ENCODE measurements at places on chromosomes 5 and 9.

DNA sequence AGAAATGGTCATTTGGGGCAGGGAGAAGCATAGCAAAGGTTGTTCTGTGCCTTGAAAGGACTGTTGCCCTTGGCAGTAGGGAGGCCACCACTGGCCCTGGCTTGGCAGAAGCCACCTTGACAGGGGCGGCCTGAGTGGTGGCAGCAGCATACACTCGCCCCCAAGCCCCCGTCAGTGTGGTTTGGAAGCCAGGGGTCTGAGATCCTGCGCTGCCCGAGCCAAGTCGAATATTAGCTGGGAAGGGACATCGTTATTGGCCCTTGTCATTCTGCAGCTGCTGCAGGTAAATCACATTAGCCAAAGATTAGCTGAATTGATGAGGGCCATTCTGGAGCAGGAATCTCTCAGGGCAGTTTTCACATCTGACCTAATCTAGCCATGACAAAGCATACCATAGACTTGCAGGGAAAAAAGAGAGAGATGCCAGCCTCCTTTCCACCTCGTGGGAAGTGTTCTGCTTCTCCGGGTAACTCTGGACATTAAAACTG lies 9.0 kb downstream of the OLFM1 start:
- no peak for DNase-seq

DNA sequence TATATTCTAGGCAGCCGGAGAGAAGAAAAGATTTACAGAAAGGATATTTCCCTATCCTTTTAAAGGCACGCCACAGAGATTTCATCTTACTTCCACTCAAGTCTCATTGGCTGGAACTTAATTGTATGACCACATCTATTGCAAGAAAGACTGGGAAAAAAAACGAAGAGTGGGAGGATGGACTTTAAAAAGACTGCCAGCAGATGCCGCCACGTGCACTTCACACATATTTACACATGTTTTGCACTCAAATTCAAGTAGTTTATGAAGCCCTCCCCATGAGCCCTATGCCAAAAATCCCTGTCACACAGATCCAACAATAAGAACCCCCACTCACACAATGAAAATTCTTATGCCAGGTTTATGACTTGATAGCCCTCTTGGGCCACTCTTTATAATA lies 138.5 kb upstream of the TYRP1 start:
- peak; percentile 11 for DNase-seq

- no peak for DNase-seq
Measured at GRCh38 chr5:92977846-92978540, 603.0 kb downstream of the NR2F1-AS1 start.

DNA sequence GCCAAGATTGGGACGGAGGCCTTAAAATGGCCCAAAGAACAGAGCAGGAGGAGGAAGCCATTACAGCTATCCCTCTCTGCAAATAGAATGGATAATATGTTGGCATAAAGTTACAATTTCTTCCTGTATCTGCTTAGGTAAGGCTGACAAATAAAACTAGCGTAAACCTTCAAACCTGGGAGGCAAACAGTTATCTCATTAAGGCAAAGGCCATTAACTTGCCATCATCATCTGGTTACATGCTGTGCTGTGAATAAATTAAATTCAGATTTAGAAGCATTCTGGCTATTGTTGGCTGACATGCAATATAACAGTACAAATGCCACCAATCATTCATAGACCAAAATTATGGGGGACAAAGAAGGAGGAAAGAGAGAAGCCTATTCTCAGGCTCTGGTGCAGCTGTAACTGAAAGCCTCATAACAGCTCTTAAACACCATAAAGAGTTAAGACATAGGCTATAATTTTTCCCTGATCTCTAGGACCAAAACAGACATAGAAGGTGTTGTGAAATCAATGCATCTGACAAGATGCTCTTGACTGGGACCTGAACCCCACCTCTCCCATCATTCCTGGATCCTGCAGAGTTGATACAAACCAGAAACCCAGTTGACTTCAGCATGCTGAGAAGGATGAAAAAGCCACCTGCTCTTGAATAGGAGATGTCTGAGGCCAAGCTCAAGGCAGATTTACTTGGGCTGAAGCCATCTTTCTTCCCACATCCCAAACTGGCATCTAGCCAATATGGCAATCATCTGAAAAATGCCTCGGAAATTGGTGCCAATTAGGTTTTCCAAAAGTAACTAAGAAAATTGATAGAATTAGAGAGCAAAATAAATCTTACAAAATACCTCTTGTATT lies 62.5 kb downstream of the PLCXD3 start:
- DNase-seq: no peak

GRCh38 chr9:92066168-92066567 lies 49.0 kb downstream of the SPTLC1 start:
- no peak for DNase-seq

GRCh38 chr5:91472631-91473030 lies 89.5 kb upstream of the ARRDC3 start:
- no peak for DNase-seq

- DNase-seq: no peak
Measured at GRCh38 chr9:137168573-137168903, 1.3 kb downstream of the LRRC26 start.

- DNase-seq: no peak
Measured at GRCh38 chr5:4873652-4874051, 266.5 kb upstream of the ADAMTS16 start.

GRCh38 chr5:119264186-119264585 lies 91.6 kb upstream of the TNFAIP8 start:
- DNase-seq: peak; percentile 51

- DNase-seq: peak; percentile 31
Measured at GRCh38 chr9:130143958-130144366, 28.2 kb upstream of the NCS1 start.

DNA sequence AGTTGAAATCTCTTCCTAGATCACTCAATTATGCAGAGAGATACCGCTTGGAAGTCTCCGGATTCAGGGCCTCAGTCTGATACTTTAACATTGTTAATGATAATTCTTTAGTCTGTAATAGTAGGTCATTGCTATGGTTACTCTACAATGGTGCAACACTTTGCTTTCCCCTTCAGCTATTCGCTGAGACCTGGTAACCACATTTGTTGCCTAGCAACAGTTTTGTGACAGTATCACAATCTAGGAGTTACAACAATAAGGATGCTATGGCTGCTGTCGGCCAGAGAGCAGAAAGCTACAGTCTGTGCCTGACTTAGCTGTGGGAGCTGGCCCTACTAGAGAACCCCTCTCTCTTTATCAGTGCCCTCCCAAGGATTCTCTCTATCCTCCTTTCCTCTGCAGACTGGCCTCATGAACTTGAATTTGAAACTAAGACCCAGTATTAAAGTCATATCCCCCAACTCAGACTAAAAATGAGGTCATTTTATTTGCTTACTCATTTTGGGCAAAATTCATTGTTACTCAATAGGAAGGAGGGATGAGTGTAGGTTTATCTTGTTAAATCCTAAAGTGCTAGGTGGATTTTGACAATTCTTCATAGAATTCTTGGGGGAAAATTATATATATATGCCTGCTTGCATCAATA lies 39.3 kb downstream of the NR2F1 start:
- DNase-seq: peak; percentile 38

- peak; percentile 19 for DNase-seq
Measured at GRCh38 chr5:87541033-87541432, 128.3 kb upstream of the CCNH start.

DNA sequence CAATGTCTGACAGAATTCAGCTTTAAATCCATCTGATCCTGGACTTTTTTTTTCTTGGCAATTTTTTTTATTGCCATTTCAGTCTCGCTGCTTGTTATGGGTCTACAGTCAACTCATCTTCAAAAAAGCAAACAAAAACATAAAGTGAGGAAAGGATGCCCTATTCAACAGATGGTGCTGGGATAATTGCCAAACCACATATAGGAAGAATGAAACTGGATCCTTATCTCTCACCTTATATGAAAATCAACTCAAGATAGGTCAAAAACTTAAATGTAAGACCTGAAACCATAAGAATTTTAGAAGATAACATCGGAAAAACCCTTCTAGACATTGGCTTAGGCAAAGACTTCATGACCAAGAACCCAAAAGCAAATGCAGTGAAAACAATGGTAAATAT lies 389.1 kb upstream of the ST8SIA4 start:
- no peak for DNase-seq

GRCh38 chr5:130710596-130710995 lies 454.5 kb downstream of the HINT1 start:
- DNase-seq: peak; percentile 74

DNA sequence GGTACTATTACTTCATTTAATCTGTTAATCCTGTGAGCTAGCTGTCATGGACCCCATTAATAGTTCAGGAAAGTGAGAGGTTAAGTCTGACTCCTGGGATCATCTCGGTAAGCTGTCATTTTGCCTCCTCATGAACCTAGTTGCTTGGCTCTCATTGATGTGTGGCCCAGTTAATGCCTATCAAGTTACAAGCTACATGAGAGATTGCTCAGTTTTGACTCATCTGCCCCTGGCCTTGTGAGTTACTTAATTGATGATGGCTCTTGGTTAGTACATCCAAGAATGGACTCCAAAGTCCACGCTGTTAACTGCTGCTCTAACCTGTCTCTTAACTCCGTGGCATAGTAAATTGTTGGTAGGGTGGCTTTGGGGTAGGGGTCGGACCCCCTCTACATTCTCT lies 23.9 kb downstream of the LARP1 start:
- DNase-seq: peak; percentile 82

DNA sequence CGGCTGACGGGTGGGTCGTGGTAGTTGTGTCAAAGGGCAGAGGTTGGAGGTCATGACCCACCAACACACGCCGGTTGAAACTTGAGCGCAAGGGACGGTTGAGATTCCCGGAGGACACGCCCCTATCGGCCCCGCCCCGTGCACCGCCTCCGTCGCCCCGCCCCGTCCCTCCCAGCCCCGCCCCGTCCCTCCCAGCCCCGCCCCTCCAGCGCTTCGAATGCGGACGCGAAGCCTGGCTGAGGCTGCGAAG lies 226 bp upstream of the RANBP17 start:
- DNase-seq: no peak

DNA sequence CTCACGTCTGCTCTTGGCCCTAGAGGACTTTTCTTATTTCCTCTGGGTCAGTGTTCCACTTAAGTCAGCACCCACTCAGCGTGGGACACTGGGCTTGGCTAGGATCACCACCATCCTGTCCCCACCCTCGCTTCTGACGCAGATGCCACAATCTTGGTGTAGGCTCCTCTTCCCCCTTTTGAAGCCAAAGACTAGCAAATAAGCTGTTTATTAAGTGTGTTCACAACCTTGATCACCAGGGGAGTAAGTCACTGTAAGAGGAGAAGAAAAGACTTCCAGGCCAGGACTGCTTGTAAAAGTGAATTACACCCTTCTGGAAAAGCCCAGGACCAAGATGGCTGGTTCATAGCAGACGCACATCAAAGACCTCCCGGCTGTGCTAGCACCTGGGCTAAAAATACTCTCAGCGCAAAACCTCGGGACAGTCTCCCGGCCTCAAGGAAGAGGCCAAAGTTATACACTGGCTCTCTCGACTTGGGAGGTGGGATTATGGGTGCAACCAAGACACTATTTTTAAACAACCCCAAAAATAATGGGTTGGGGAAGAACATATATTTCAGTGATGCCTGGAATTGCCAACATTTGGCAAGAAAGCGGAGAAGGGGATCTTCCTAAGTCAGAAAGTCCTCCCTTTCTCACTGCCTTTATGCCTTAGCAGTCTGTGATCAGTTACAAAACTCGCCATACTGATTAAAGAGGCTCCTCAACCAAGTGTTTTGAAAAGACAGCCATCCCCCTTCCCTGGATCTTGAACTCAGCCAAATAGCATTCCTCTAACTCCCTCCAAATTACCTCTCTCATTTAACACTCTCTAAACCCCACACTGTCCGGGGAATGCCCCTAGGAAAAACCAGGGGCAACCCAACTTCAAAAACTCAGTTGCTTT lies 69.4 kb downstream of the RAPGEF1 start:
- no peak for DNase-seq

DNA sequence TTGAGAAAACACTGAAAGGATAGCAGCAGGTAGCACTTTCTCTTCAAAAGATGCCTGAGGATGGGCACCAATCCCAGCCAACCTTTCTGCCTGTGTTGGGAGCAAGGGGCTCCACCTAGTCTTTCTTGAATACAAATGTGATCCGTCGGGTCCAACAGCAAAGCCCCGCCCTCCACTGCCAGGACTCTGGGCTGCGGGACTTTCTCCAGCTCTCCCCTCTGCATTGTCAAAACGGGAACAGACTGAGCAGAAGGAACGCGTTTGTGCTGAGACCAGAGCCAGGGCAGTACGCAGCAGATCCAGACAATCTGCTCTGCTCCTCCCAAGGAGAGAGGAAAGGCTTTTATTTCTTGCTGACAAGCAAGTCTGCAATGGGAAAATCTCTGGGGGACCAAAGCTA lies 139.7 kb downstream of the SEC61B start:
- no peak for DNase-seq

DNA sequence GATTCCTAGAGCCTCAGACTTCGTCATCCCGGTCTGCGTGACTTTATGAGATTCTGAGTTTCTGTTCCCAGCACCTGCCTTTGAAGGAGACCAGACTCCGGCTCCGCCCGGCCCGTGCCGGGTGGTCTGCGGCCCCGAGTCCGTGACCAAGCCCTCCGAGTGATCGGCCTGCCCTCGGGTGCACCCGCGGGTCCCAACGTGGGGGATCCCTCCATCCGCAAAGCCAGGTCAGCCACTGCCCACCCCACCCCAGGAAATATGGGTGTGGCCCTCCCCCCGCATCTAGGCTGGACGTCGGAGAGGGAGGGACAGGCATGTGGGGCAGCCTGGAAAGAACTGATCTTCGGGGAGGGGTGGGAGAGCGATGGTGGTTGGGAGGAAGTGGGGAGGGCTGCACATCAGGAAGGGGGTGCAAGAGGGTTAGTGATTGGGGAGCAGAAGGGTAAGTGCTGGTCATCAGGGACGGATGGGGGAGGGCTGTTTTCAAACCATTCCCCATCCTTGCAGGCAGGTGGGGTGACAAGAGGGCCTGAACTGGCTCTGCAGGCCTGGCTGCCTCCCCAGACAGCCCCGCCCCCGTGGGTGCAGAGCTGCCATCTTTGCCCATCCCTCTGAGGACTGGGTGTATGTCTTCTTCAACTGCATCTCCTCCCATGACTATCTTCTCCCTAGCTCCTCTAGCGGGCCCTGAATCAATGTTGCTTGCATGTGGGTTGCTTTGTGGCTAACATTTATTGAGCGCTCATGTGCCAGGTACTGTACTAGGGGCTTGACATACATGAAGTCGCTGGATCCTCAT lies 747 bp downstream of the LRSAM1 start:
- DNase-seq: peak; percentile 44

- peak; percentile 80 for DNase-seq
Measured at GRCh38 chr9:122036988-122037387, 56.1 kb downstream of the TTLL11 start.

GRCh38 chr5:134738963-134739661 lies 764 bp downstream of the CAMLG start:
- DNase-seq: peak; percentile 24

GRCh38 chr5:96771395-96771794 lies 36.4 kb downstream of the ERAP1 start:
- no peak for DNase-seq

DNA sequence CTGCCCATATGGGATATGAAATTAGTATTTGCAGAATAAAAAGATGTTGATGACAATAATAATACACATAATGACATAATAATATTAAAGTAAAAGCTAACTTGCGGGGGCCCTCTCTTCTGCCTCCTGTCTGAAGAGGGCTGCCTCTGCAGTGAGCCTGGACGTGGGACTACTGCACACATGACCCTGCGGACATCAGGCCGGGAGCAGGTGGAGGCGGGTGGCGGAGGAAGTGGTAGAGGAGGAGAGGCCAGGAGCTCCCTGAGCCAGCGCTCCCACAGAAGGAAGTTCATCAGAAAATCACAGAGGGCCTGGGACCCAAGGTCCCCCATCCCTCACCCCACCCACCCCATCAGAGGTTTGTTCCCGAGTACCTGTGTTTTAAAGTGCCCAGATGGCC lies 60.5 kb downstream of the ROPN1L start:
- no peak for DNase-seq
